ENCODE measurements at places on chromosomes 12 and 14. TPM values are rescaled to one million over a fixed set of nuclear protein-coding genes. Genes with fewer than 3 reads are reported as not detected.
A peak's percentile ranks its signal among the peaks of the same experiment; 100 is the strongest.

- H3K4me1 ChIP-seq = peaks cover 34% of the 10 kb centered on the region
- no peaks in the 10 kb centered on the region for H3K27me3 ChIP-seq
- no peak overlapping the region for H3K4me3 ChIP-seq
- no peaks in the 10 kb centered on the region for H3K36me3 ChIP-seq
Observed at GRCh38 chr14:63454436-63454835, 88.7 kb downstream of the PPP2R5E start.

DNA sequence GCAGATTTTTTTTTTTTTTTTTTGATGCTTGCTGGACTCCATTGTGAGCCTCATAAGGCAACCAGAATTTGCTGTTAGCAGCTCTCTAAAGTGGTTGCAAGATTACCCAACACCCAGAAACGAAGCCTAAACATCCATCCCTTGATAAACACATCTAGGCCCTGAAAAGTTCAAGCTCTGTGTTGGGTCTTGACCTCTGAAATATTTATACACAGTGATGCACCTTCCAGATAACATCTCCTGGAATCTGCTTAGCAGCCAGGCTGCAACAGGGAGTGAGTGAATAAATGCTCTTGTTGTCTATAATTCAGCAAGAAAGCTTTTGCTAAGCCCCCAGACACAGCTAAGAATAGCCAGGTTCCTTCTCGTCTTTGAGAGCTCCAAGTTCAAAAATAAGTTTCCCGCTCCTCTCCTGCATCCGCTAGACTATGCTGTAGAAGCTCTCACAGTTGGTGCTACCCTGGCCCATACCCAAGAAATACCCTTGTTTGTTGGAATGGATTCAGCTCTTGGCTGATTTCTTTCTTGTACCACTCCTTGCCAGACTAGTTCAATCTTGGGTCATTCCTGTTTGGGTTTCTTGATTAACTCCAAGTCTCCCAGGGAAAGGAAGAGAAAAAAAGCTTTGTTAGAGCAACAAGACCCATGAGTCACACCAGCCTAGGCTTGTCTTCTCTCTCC lies 610.6 kb upstream of the TBX3 start:
- H3K4me3 ChIP-seq = no peak overlapping the region
- H3K36me3 ChIP-seq = no peaks in the 10 kb centered on the region
- H3K4me1 ChIP-seq = no peaks in the 10 kb centered on the region
- H3K27me3 ChIP-seq = no peaks in the 10 kb centered on the region

GRCh38 chr14:76763096-76764041 lies 2.1 kb downstream of the VASH1 start:
- H3K27ac ChIP-seq = no peak overlapping the region
- H3K27me3 ChIP-seq = no peaks in the 10 kb centered on the region
- DNase-seq = no peak
- no peaks in the 10 kb centered on the region for H3K36me3 ChIP-seq
- H3K4me3 ChIP-seq = no peak overlapping the region

- no peak overlapping the region for H3K4me3 ChIP-seq
- no peak overlapping the region for H3K27ac ChIP-seq
- no peaks in the 10 kb centered on the region for H3K4me1 ChIP-seq
- no peak for DNase-seq
Observed at GRCh38 chr12:59408431-59408830, 187.4 kb upstream of the SLC16A7 start.

GRCh38 chr12:5910790-5911548 lies 34.1 kb downstream of the ANO2 start:
- no peak overlapping the region for H3K4me3 ChIP-seq
- no peaks in the 10 kb centered on the region for H3K4me1 ChIP-seq
- no peaks in the 10 kb centered on the region for H3K27me3 ChIP-seq
- DNase-seq = no peak

- H3K27ac ChIP-seq = peak overlapping the region; percentile 98
- no peaks in the 10 kb centered on the region for H3K36me3 ChIP-seq
- H3K4me3 ChIP-seq = peak overlapping the region; percentile 89
- H3K4me1 ChIP-seq = peaks cover 8% of the 10 kb centered on the region
Observed at GRCh38 chr12:96397756-96398423, 2.3 kb downstream of the CDK17 start.

- no peak overlapping the region for H3K4me3 ChIP-seq
- H3K36me3 ChIP-seq = peaks cover 27% of the 10 kb centered on the region
- peak overlapping the region; percentile 77 for H3K27ac ChIP-seq
- no peaks in the 10 kb centered on the region for H3K27me3 ChIP-seq
Observed at GRCh38 chr14:100288382-100289185, 17.7 kb downstream of the SLC25A29 start.

DNA sequence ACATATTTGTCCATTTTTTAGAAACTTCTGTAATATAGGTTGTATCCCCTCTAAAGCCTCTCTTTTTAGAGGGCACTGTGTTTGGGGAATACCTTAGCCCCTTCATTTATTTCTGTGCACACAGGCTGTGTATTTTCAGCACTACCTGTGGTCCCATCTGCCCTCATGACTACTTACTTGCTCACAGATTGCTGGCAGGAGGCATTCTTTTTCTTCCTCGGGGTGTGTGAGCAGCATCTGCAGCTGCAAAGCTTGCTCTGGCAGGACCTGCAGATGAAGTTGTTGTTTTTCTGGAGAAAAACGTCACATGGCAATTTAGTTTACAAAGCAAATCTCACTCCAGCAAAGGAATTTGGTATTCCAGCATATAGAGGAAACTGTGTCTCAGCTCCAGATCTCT lies 24.3 kb downstream of the ANG start:
- no peak overlapping the region for H3K4me3 ChIP-seq
- no peak overlapping the region for H3K27ac ChIP-seq
- H3K36me3 ChIP-seq = no peaks in the 10 kb centered on the region
- no peaks in the 10 kb centered on the region for H3K27me3 ChIP-seq
- no peaks in the 10 kb centered on the region for H3K4me1 ChIP-seq
- no peak for DNase-seq

- H3K4me3 ChIP-seq = no peak overlapping the region
- peaks cover 16% of the 10 kb centered on the region for H3K4me1 ChIP-seq
- H3K27ac ChIP-seq = no peak overlapping the region
- DNase-seq = peak; percentile 72
- no peaks in the 10 kb centered on the region for H3K27me3 ChIP-seq
Observed at GRCh38 chr12:65602610-65603295, 221.5 kb upstream of the HMGA2 start.

DNA sequence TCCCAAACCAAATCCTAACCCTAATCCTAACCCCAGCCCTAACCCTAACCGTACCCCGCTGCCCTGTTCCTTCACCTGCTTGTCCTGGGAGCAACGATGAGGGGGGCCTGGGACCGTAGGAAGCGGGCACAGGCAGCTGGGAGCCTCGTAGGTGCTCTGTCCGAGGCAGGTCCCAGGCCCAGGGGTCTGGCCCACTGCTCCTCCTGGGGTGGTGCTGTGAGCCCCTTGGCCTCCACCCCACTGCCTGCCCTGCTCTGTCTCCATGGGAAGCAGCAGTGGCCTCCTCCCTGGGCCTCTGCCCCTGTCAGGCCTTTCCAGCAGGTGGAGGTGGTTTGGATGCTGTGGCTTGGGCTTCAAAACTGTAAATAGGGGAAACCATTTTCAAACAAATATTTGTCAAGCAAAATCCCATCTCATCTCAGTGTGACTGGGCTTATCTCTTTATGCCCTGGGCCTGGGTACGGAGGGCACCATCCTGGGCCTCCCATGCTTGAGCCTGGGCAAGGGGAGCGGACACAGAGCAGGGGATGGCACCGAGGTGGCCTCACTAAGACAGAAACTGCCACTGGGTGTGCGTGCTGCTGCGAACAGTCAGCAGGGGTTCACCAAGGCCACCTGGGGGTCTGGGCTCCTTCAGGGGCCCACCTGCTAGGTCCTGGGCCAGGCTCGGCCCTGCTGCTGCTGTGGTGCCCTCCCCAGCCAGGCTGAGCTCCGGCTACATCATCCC lies 3.7 kb upstream of the BEGAIN start:
- no peak overlapping the region for H3K4me3 ChIP-seq
- H3K27ac ChIP-seq = no peak overlapping the region
- no peak for DNase-seq
- H3K27me3 ChIP-seq = no peaks in the 10 kb centered on the region

GRCh38 chr12:93741659-93742109 lies 64.5 kb downstream of the CRADD start:
- peak overlapping the region; percentile 98 for H3K27ac ChIP-seq
- H3K36me3 ChIP-seq = no peaks in the 10 kb centered on the region
- H3K4me3 ChIP-seq = peak overlapping the region; percentile 38
- DNase-seq = peak; percentile 14

GRCh38 chr12:127401536-127401935 lies 865.4 kb upstream of the TMEM132C start:
- H3K27ac ChIP-seq = no peak overlapping the region
- H3K4me3 ChIP-seq = no peak overlapping the region
- no peak for DNase-seq
- H3K27me3 ChIP-seq = no peaks in the 10 kb centered on the region
- no peaks in the 10 kb centered on the region for H3K36me3 ChIP-seq
- no peaks in the 10 kb centered on the region for H3K4me1 ChIP-seq

- DNase-seq = no peak
- H3K36me3 ChIP-seq = no peaks in the 10 kb centered on the region
- no peak overlapping the region for H3K4me3 ChIP-seq
- no peaks in the 10 kb centered on the region for H3K27me3 ChIP-seq
Observed at GRCh38 chr12:113896841-113897240, 69.3 kb downstream of the RBM19 start.

The ZDHHC22 gene
- not detected for total RNA-seq

The DDX55 gene
- total RNA-seq = 14.1 TPM

The LTB4R2 gene
- total RNA-seq = 18.5 TPM

The WNT1 gene
- total RNA-seq = not detected

The MYO1H gene
- 0.67 TPM for total RNA-seq

The OSBPL8 gene
- 69.8 TPM for total RNA-seq

The MYF5 gene
- not detected for total RNA-seq

All from thyroid gland (tissue), 4 donors.